Muscle of leg (tissue), 16 donors: ENCODE measurements at places on chromosomes 7 and 10. TPM values are rescaled to one million over a fixed set of nuclear protein-coding genes. Genes with fewer than 3 reads are reported as not detected.

Gene SORCS3
- 0.13 TPM for total RNA-seq

Gene IRF5
- 2.7 TPM for total RNA-seq

Gene TMEM196
- total RNA-seq: 0.04 TPM

Gene NOS3
- 4.9 TPM for total RNA-seq

Gene FAM237B
- total RNA-seq: not detected

Gene FRAT1
- 1.2 TPM for total RNA-seq

Gene ZPBP
- total RNA-seq: not detected

Gene SFR1
- total RNA-seq: 6.6 TPM

DNA sequence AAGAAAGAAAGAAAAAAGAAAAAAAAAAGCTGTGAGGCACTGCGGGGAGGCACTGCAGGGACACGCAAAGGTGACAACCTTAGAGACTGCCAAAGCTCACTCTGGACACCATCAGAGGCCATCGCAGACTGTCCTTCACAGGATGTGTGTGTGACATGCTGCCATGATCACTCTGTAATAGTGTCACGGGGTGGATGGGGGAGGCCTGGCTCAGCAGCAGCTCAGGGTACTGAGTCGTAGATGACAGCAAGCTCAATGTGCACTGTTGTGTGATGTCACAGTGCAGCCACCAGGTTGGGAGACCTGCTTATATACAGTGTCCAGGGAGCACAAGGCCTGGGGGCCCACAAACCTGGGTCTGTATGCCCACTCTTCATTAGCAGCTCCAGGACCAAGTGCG, 83.3 kb downstream of the SLIT1 start:
- H3K36me3 ChIP-seq: no peaks in the 10 kb centered on the region
- H3K27me3 ChIP-seq: no peaks in the 10 kb centered on the region
- no peak for DNase-seq
- no peak overlapping the region for H3K27ac ChIP-seq

DNA sequence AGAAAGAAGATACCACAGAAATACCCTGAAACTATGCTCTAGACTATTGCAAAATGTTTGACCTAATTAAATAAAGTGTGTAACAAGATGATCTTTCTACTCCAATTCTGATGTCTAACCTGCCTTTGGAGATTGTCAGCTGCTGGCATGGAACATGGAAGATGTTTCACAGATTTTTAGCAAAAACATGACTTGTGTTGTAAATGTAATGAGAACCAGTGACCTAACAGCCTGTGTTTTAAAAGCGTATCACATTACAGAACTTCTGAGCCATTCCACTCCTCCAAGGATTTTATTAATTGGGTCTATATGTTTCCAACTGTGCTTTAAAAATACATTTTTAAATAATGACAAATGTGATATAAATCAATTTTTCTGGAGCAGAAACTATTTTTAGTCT, 526.3 kb upstream of the SEMA3D start:
- H3K27ac ChIP-seq: no peak overlapping the region
- H3K27me3 ChIP-seq: no peaks in the 10 kb centered on the region
- peak; percentile 50 for DNase-seq
- no peak overlapping the region for H3K4me3 ChIP-seq

- no peak overlapping the region for H3K4me3 ChIP-seq
- no peak for DNase-seq
- H3K27me3 ChIP-seq: no peaks in the 10 kb centered on the region
- H3K4me1 ChIP-seq: peaks cover 3% of the 10 kb centered on the region
Measured at GRCh38 chr10:76150139-76150875, 718.9 kb downstream of the LRMDA start.

- H3K36me3 ChIP-seq: no peaks in the 10 kb centered on the region
- no peak for DNase-seq
- H3K4me1 ChIP-seq: peaks cover 27% of the 10 kb centered on the region
Measured at GRCh38 chr10:133332936-133333699, 3.6 kb downstream of the CALY start.

GRCh38 chr10:32131388-32131787, 75.2 kb upstream of the KIF5B start:
- H3K27me3 ChIP-seq: no peaks in the 10 kb centered on the region
- DNase-seq: no peak
- no peak overlapping the region for H3K4me3 ChIP-seq

GRCh38 chr10:178208-178607, 43.0 kb downstream of the ZMYND11 start:
- DNase-seq: peak; percentile 56
- no peak overlapping the region for H3K4me3 ChIP-seq
- H3K4me1 ChIP-seq: no peaks in the 10 kb centered on the region
- H3K27ac ChIP-seq: no peak overlapping the region

GRCh38 chr7:123367484-123368122, 166.8 kb downstream of the IQUB start:
- no peaks in the 10 kb centered on the region for H3K36me3 ChIP-seq
- H3K4me1 ChIP-seq: no peaks in the 10 kb centered on the region
- no peak overlapping the region for H3K4me3 ChIP-seq
- DNase-seq: peak; percentile 13
- H3K27ac ChIP-seq: no peak overlapping the region

DNA sequence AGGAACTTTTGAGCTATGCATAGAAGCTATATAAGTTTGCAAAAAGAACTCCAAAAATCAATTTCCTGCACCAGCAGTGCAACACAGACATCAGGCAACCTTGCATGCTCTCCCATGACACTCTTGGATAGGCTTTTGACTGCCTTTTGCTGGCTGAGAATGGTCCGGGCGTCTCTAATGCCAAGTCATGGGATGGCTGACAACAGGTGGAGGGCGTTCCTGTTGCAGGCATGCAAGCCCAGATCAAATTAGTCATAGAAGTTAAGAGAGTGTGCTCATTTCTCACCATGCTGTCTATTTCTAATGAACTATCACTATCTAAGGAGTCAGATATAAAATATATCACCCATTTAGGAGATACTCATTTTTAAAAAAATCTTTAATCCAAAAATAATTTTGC, 8.4 kb downstream of the PLCE1 start:
- no peaks in the 10 kb centered on the region for H3K27me3 ChIP-seq
- peak; percentile 91 for DNase-seq
- no peak overlapping the region for H3K4me3 ChIP-seq
- H3K36me3 ChIP-seq: peaks cover 3% of the 10 kb centered on the region

- H3K36me3 ChIP-seq: no peaks in the 10 kb centered on the region
- no peak overlapping the region for H3K27ac ChIP-seq
- H3K27me3 ChIP-seq: no peaks in the 10 kb centered on the region
- peaks cover 3% of the 10 kb centered on the region for H3K4me1 ChIP-seq
Measured at GRCh38 chr10:98623176-98623575, 176.4 kb upstream of the HPS1 start.

DNA sequence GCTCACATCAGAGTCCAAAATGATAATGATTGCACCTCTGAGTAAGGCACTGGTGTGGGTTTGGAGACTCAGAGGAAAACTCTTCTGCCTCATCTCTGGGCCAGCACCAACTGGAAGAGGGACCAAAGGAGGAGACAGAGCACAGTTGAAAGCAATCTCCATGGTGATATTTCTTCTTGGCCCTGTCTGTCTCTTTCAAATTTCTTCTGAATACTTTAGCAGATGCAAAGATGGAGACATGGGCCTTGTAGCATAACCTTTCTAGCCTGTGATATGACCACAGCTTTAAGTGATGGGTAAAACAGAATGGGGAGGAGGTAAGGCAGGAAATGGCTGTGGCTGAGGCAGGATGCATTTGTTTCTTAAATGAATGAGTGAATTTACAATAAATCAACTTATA, 12.2 kb upstream of the GIMAP7 start:
- H3K27ac ChIP-seq: peak overlapping the region; percentile 53
- peak; percentile 36 for DNase-seq
- peaks cover 3% of the 10 kb centered on the region for H3K4me1 ChIP-seq

- H3K4me3 ChIP-seq: no peak overlapping the region
- no peaks in the 10 kb centered on the region for H3K27me3 ChIP-seq
- H3K27ac ChIP-seq: no peak overlapping the region
Measured at GRCh38 chr7:143299840-143300239, 11.7 kb downstream of the CASP2 start.

DNA sequence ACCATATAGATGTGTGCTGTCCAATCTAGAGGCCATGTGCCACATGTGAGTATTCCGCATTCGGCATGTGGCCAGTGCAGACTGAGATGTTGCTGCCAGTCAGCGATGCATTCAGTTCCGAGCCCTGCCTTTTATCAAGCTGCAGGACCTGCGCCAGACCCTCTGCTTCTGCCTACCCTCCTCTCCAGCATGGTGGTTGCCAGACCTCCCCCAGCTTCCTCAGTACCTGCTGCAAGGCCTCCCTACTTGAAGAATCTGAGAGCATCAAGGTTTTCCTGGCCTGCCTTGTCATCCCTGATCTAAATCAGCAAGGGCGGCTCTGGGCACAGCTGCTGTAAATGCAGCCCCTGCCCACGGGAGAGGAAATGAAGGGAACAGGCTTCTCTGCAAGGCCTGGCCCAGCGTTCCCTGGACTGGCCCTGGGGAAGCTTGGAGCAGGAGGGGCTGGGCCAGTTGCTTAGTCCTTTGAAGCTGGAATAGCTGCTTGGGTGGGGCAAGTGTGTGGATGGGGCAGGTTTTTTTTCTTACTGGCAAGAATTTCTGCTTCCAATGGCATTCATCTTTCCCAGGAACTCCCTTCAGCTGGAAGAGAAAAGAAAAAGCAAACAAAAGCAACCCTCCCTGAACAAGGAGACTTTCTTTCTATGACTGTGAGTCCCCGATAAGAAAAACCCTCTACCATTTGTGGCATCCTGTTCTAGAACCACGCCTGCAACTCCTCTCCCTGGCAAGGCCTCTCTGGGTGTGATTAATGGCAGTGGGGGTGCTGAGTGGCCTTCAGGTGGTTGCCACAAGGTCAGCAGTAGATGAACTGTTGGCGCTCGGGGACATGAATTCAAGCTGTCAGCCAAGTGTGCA, 93.0 kb downstream of the NHLRC2 start:
- H3K4me3 ChIP-seq: no peak overlapping the region
- no peak overlapping the region for H3K27ac ChIP-seq
- H3K36me3 ChIP-seq: no peaks in the 10 kb centered on the region

GRCh38 chr10:806451-807162, 117.1 kb upstream of the DIP2C start:
- no peak for DNase-seq
- H3K27me3 ChIP-seq: no peaks in the 10 kb centered on the region
- peaks cover 34% of the 10 kb centered on the region for H3K36me3 ChIP-seq
- no peak overlapping the region for H3K27ac ChIP-seq

DNA sequence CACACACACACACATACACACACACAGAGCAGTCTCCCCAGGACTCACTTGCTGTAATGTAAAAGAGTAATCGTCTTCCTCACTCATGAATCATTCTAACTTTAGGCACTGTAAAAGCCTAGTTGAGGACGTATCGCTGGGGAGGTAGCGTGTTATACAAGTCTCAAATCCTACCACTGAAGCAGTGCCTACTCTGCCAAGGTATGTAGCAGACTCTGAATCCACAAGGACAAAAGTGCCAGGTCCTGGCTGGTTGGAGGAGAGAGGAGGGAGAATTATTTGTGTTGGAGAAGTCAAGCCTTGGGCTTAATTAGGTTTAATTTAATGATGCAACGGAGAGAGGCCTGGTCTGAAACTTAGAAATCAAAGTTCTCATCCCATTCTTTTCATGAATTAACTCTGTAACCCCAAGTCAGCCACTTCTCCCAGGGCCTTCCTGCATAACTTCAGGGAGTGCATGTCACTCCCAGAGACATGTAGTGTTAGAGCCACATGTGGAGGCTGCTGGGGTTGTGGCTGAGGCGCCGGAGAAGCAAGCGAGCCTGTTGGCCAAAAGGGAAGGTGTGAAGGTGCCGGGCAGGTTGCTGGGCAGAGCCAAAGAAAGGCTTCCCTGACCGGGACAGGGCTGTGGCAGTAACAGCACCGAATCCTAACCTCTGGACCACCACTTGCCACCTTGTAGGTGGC, 36.7 kb downstream of the NKX2-3 start:
- no peaks in the 10 kb centered on the region for H3K36me3 ChIP-seq
- H3K4me3 ChIP-seq: no peak overlapping the region
- no peak overlapping the region for H3K27ac ChIP-seq

- no peak overlapping the region for H3K4me3 ChIP-seq
- H3K27me3 ChIP-seq: peaks cover 4% of the 10 kb centered on the region
- H3K4me1 ChIP-seq: peaks cover 23% of the 10 kb centered on the region
- no peak for DNase-seq
Measured at GRCh38 chr10:131004276-131004675, 307.2 kb downstream of the TCERG1L start.

DNA sequence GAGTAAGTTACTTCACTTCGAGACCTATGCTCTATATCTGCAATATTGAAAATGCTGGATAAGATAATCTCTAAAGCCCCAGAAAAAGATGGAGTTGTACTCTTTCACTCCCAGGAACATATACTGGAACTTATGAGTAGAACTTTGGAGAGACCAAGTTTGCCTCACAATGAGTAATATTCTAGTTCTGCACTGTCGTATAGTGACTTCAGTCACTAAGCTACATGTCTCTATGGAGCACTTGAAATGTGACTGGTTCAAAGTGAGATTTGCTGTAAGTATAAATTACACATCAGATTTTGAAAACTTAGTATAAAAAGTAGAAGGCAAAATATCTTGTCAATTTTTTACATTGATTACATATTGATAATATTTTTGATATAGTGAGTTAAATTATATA, 116.4 kb downstream of the PTEN start:
- no peak overlapping the region for H3K4me3 ChIP-seq
- no peaks in the 10 kb centered on the region for H3K36me3 ChIP-seq
- no peak for DNase-seq
- H3K27ac ChIP-seq: no peak overlapping the region
- H3K4me1 ChIP-seq: no peaks in the 10 kb centered on the region

DNA sequence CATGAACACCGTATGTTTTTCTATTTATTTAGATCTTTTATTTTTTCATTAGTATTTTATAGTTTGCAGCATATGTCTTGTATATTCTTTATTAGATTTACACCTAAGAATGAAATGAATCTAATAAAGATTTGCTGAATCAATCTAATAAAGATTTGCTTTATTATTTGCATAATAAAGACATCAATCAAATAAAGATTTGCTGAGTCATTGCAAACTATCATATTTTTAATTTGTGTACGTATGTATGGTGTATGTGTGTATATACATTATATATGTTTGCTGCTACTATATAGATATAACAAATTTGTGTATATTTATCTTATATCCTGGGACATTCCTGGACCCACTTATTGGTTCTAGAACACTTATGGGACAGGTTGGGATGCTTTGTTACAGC, 147.5 kb downstream of the PTN start:
- H3K27me3 ChIP-seq: no peaks in the 10 kb centered on the region
- H3K27ac ChIP-seq: no peak overlapping the region
- no peak overlapping the region for H3K4me3 ChIP-seq
- no peaks in the 10 kb centered on the region for H3K4me1 ChIP-seq
- no peaks in the 10 kb centered on the region for H3K36me3 ChIP-seq
